GM23248 (cell line): ENCODE measurements at places on chromosomes 1 and 21. TPM values are rescaled to one million over a fixed set of nuclear protein-coding genes. Genes with fewer than 3 reads are reported as not detected.

The FOXO6 gene
- not detected in 2 replicates for polyA plus RNA-seq

The FAM43B gene
- polyA plus RNA-seq = 0.31 and 0.52 TPM in 2 replicates

The KLHDC7A gene
- not detected in 2 replicates for polyA plus RNA-seq

The MOB3C gene
- polyA plus RNA-seq = 4.7 and 6.1 TPM in 2 replicates

The CFHR5 gene
- polyA plus RNA-seq = not detected in 2 replicates

The GPR89B gene
- 13.3 and 14.4 TPM in 2 replicates for polyA plus RNA-seq

The SMCP gene
- polyA plus RNA-seq = not detected in 2 replicates

The GLUL gene
- 119 and 127 TPM in 2 replicates for polyA plus RNA-seq

The MANEAL gene
- 0.23 TPM in 1 of 2 replicates, not detected in the other for polyA plus RNA-seq

The VANGL1 gene
- polyA plus RNA-seq = 13.8 and 14.7 TPM in 2 replicates

The ADAMTS5 gene
- polyA plus RNA-seq = 6.5 TPM in 2 replicates

DNA sequence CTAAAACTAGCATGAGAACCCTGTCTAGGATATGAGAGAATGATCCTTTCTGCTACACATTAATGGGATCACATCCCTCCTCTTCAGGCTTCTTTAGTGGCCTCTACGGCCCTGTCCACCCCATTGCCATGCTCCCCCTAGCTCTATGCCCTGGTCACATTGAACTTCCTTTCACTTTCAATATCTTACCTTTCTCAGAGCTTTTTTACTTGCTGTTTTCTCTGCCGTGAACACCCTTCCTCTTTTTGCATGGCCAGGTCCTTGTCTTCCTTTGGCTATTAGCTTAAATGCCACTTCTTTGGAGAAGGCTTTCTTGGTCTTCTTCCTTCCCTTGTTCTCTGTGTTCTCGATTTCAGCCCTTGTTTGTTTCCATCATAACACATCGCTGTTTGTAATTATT lies 97.4 kb downstream of the GIPC2 start:
- no peaks in the 10 kb centered on the region for H3K36me3 ChIP-seq
- H3K4me3 ChIP-seq = 0 out of 2 replicates have a peak overlapping the region, but pooled peaks have one; percentile 11
- H3K27ac ChIP-seq = no peak overlapping the region
- H3K27me3 ChIP-seq = no peaks in the 10 kb centered on the region

DNA sequence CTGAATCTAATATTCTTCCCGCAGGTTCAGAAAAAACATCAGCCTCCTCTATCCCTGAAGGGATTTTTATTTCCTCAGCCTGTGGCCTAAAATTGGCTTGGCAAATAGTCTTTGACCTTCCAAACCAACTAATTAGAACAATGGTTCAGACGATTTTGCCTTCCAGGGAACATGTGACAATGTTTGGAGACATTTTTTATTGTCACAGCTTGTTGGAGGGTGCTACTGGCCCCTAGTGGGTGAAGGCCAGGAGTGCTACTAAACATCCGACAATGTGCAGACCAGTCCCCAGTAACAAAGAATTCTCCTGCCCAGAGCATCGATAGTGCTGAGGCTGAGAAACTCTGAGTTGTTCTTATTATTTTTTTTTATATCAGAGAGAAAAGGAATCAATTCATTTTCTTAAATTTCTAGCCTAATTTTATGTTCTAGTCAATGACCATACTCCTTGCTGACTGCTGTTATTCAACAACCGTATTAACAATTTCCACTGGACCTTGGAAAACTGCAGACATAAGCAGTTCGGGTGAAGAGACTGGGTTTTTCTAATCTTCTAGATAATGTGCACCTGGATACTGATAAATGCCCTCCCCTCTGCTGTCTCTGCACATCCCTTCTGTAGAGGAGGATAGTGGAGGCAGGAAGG lies 280.7 kb downstream of the LMX1A start:
- H3K27ac ChIP-seq = no peak overlapping the region
- H3K27me3 ChIP-seq = no peaks in the 10 kb centered on the region
- peaks cover 11% of the 10 kb centered on the region; the same call in 1 of the 2 replicates for H3K4me1 ChIP-seq
- no peak overlapping the region for H3K4me3 ChIP-seq

DNA sequence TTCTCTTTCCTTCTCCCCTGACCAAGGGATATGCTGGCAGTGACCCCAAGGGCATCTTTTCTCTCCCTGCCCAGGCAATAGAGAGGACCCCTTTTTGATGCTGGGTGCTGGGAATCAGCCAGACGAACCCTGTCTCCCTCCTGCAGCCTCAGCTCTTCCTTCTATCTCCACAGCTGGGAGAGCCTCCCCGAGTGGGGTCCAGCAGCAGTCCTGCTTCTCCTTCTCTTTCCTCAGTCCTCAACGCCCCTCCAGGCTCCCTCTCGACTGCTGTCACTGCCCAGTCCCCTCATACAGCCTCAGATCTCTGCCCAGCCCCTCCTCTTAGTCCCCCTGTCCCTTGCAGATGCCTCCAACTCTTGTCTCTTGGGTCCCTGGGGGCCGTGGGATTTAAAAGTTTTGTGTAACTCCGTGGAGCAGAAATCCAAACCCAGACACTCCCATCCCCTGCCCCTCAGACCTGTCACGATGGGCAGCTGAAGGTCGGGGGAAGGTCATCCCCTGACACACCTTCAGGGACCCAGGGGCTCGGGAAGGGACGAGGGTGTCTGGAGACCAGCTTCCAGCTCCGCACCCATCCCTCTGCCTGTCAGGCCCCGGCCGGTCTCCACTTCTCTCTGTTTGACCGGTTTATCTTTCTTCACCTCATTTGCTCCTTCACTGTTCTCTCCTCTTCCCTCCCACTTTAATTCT lies 5.8 kb upstream of the ETV3L start:
- H3K36me3 ChIP-seq = no peaks in the 10 kb centered on the region
- no peaks in the 10 kb centered on the region for H3K27me3 ChIP-seq

DNA sequence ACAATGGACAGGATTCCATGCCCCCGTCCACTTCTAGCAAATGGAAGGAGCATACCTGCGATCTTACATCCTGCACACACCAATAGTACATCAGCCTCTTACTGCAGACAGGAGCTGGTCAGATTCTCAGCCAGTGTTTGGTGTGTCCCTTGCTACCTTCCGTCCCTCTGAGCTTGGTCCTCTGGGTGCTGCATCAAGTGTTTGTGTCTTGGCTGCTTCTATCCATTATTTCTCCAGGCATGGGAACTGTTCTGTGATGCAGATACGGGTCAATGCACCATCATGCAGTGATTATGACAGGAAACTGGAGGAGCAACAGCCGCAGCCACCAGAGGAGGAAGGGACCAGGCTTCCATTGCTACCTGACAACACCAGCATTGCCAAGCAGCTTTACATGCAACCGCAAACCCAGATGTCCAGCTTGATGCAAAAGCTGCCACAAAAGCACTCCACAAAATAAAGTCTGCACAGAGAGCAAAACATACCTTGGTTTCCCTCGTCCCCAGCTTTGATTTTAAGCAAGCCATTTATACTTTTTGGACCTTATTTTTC lies 21.9 kb upstream of the OVAAL start:
- H3K4me3 ChIP-seq = no peak overlapping the region
- peaks cover 18% of the 10 kb centered on the region for H3K4me1 ChIP-seq
- no peak overlapping the region for H3K27ac ChIP-seq
- H3K36me3 ChIP-seq = no peaks in the 10 kb centered on the region
- no peaks in the 10 kb centered on the region for H3K27me3 ChIP-seq

- H3K27ac ChIP-seq = no peak overlapping the region
- no peak for DNase-seq
- no peaks in the 10 kb centered on the region for H3K27me3 ChIP-seq
- no peaks in the 10 kb centered on the region for H3K36me3 ChIP-seq
- no peak overlapping the region for H3K4me3 ChIP-seq
These were observed 9.0 kb downstream of the RAD54L start for GRCh38 chr1:46256523-46256922.

GRCh38 chr21:45363921-45364467 lies 41.0 kb upstream of the COL18A1 start:
- peak; percentile 99 for DNase-seq
- H3K27me3 ChIP-seq = no peaks in the 10 kb centered on the region
- H3K4me1 ChIP-seq = peaks cover 23% of the 10 kb centered on the region
- H3K36me3 ChIP-seq = no peaks in the 10 kb centered on the region
- H3K27ac ChIP-seq = peak overlapping the region; percentile 95
- H3K4me3 ChIP-seq = peak overlapping the region; percentile 42

DNA sequence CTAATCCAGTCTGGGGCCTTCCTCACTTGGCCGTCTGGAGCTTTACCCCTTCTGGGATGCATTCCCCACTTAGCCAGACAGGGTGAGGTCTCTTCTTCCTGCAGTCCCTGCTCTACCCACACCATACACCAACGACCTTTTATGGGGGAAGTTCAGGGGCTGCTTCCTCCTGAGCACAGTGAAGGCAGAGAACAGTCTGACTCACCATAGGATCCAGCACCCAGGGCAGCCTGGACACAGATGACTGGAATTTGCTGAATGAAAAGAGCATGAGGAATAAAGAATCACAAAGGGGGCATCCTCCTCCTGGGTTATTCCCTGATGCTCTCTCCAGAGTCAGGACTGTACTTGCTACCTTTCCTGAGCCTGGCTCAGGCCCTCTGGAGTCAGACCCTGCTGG lies 4.6 kb upstream of the FOXE3 start:
- H3K4me3 ChIP-seq = no peak overlapping the region
- DNase-seq = peak; percentile 74
- H3K27ac ChIP-seq = no peak overlapping the region
- no peaks in the 10 kb centered on the region; the same call in 1 of the 2 replicates for H3K27me3 ChIP-seq
- H3K4me1 ChIP-seq = peaks cover 56% of the 10 kb centered on the region

DNA sequence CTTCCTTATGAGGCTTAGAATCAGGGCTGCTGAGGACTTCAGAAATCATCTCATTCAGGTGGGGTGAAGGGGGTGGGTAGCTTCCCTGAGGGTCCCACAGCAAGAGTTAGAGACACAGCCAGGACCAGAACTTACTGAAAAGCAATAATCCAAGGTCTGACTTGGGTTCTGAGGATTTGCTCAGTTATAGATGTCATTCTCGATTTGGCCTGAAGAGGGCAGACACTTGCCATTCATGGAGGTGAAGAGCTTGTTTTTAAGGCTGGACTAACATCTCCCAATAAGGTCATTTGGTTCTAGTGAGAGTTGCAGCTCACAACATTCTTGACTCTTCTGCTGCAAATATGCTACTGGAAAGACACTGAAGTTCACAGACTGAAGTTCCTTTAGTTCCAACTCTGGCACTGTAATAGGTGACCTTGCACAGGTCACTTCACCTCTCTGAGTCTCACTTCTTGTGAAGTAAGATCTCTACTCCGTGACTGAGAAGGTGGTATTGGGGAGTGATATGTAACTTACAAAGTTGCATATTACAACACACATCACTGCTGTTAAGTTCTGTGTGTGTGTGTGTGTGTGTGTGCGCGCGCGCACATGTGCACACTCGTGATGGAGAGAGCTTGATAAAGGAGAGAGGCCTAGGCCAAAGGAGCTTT lies 69.8 kb upstream of the DIRAS3 start:
- no peaks in the 10 kb centered on the region for H3K36me3 ChIP-seq
- H3K4me3 ChIP-seq = no peak overlapping the region
- DNase-seq = peak; percentile 79
- no peaks in the 10 kb centered on the region for H3K27me3 ChIP-seq
- no peak overlapping the region for H3K27ac ChIP-seq

DNA sequence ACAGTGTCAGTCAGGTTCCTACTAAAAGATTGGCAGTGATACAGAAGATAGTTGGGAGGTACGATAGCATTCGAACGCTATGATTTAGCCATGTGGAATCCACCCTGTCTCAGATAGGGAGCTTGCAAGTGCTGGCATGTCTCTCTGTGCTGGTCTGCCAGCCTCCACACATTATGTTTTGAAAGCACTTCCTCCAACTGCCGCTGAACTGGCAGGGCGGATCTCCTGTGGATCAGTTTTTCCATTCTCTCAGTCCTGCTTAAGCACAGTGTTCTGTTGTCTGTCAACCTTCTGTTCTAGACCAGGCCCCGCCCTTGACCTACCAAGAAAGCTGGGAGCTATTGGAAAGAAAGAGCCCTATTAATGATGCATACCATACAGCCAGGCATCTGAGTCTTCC lies 65.5 kb upstream of the PALMD start:
- no peaks in the 10 kb centered on the region for H3K36me3 ChIP-seq
- H3K4me3 ChIP-seq = no peak overlapping the region
- peak overlapping the region; percentile 14; the same call in 1 of the 2 replicates for H3K27ac ChIP-seq
- 0 out of 2 replicates have a peak, but pooled peaks cover 6% of the 10 kb centered on the region for H3K4me1 ChIP-seq
- H3K27me3 ChIP-seq = no peaks in the 10 kb centered on the region

- peak overlapping the region; percentile 77 for H3K4me3 ChIP-seq
- H3K4me1 ChIP-seq = no peaks in the 10 kb centered on the region
- no peaks in the 10 kb centered on the region for H3K36me3 ChIP-seq
- 0 out of 2 replicates have a peak, but pooled peaks cover 3% of the 10 kb centered on the region for H3K27me3 ChIP-seq
These were observed 282 bp downstream of the RSPH1 start for GRCh38 chr21:42495765-42496119.

- H3K27ac ChIP-seq = no peak overlapping the region
- peaks cover 28% of the 10 kb centered on the region for H3K4me1 ChIP-seq
- H3K36me3 ChIP-seq = 0 out of 2 replicates have a peak, but pooled peaks cover 2% of the 10 kb centered on the region
- peak; percentile 34 for DNase-seq
These were observed 2.1 kb upstream of the RAB3GAP2 start for GRCh38 chr1:220274251-220274855.

DNA sequence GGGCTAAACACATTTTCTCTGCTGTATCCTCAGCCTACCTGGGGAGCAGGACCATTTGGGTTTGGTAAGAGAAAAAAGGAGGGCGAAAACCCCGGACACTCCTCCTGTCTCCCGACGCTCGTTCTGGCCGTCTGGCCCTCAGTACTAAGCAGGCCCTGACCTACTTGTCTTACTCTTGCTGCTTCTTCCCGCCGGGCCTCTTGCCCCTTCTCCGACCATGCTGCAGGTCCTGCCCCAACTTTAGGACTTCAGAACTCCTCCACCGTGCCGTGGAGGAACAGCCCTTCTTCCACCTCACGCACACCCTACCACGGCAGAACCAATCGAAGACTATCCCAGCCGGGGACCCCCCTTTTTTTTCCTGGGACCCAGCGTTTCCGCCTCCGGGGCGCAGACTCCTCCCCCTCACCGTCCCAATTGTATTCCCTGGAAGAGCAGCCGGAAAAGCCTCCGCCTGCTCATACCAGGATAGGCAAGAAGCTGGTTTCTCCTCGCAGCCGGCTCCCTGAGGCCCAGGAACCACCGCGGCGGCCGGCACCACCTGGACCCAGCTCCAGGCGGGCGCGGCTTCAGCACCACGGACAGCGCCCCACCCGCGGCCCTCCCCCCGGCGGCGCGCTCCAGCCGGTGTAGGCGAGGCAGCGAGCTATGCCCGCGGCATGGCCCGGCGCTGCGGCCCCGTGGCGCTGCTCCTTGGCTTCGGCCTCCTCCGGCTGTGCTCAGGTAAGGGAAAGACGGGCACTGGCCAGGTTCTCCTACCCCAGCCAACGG lies at the start of gene CHRNB2:
Gene CHRNB2 (plus strand): TSS at position 393 of the 771 bp plus-strand sequence. CDS start 267 bp downstream, at position 660.
- no peak within 1 kb of the TSS for H3K27ac ChIP-seq
- no peaks in the 10 kb centered on the region for H3K4me1 ChIP-seq
- H3K27me3 ChIP-seq = peaks cover 8% of the 10 kb centered on the region
